Activated naive CD8-positive, alpha-beta T cell treated with anti-CD3 and anti-CD28 coated beads for 36 hours (primary cell): ENCODE measurements at places on chromosomes 2 and 18.

DNA sequence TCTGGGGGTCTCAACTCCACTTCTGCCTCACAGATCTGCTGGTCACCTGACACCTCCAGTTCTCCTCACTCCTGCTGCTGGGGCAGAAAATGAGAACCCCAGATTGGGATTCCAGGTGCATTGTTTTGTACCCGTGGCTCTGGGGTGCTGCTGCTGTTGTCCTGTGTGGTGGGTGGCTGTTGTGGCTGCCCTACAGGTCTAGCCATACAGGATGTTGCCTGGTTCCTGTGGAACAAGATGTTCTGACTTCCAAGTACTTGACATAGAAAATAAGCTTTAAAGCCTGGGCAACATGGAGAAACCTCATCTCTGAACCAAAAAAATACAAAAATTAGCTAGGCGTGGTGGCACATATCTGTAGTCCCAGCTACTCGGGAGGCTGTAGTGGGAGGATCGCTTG, 38.1 kb downstream of the CHRNA1 start:
- DNase-seq: no peak

GRCh38 chr18:3760741-3761140, 310.8 kb downstream of the TGIF1 start:
- no peak for DNase-seq

- no peak for DNase-seq
These were observed 20.0 kb upstream of the MEIS1 start for GRCh38 chr2:66414896-66415295.

- DNase-seq: no peak
These were observed 179.5 kb downstream of the PHLPP1 start for GRCh38 chr18:62894681-62895390.

DNA sequence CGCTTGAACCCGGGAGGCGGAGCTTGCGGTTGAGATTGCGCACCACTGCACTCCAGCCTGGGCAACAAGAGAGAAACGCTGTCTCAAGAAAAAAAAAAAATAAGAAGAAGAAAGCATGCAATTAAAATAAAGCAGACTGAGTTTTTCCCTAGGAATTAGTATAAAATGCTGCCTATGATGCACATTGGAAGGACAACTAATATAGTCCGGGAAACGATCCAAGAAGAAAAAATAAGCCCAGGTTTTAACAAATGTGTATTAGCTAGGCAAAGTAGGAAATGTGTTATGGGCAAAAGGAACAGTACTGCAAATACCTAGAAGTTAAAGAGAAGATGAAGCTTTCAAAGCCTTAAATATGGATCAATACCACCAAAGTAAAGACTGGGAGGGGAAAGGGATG, 64.0 kb downstream of the SPIRE1 start:
- DNase-seq: no peak

GRCh38 chr2:236550290-236550689, 19.3 kb upstream of the ACKR3 start:
- no peak for DNase-seq

GRCh38 chr2:37243435-37243834, 12.0 kb downstream of the NDUFAF7 start:
- DNase-seq: no peak

DNA sequence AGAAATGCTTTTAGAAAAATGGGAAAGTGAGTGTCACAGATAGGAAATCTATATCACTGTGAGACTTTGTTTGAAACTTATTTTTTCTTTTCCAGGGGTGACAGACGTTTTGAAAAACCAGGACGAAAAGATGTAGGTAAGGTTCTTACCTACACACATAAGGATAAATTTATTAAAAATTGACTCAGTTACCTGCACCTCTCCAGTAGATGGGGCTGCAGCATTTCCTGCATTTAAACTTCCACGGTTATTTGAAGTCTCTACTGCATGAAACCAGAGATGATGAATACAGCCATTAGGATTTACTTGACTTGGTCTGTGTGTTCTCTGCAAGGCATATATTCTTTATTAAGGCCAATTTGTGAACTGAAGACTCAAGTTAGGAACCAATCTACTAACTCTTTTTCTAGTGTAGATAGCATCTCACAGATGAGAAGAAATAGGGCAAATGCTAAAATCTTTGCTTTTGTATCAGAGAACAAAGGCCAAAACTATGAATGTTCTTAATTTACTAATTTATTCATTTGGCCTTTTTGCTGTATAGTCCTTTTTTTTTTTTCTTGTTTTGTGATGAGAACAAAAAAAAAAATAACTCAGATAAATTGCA, 15.0 kb downstream of the KCNJ13 start:
- peak; percentile 27 for DNase-seq

DNA sequence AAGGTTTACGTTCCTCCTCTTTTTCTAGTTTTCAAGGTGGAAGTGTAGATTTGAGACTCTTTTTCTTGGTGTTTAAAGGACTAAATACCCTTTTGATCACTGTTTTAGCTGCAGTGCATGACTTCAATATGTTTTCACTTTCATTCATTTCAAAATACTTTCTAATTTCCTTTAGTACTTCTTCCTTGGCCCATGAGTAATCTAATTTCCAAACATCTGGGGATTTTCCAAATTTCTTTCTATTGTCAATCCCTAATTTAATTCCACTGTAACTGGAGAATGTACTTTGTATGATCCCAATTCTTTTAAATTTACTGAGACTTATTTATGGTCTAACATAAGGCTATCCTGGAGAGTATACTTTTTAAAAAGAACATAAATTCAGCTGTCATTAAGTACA, 3.8 kb upstream of the RHBDD1 start:
- no peak for DNase-seq

DNA sequence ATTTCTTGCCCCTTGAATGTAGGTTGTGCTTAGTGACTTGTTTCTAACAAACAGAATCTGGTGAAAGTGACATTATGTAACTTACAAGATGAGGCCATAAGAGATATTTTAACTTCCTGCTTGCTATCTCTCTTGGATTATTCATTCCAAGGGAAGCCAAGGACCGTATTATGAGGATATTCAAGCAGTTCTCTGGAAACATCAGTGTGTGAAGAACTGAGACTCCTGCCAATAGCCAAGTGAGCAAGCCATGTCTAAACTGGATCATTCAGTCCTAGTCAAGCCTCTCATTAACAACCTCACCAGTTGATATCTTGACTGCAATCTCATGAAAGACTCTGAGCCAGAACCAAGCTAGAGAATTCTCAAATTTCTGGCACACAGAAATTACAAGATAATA, 765.1 kb upstream of the SLC8A1 start:
- DNase-seq: no peak

- no peak for DNase-seq
These were observed 7.6 kb upstream of the DSG2 start for GRCh38 chr18:31490387-31490786.

DNA sequence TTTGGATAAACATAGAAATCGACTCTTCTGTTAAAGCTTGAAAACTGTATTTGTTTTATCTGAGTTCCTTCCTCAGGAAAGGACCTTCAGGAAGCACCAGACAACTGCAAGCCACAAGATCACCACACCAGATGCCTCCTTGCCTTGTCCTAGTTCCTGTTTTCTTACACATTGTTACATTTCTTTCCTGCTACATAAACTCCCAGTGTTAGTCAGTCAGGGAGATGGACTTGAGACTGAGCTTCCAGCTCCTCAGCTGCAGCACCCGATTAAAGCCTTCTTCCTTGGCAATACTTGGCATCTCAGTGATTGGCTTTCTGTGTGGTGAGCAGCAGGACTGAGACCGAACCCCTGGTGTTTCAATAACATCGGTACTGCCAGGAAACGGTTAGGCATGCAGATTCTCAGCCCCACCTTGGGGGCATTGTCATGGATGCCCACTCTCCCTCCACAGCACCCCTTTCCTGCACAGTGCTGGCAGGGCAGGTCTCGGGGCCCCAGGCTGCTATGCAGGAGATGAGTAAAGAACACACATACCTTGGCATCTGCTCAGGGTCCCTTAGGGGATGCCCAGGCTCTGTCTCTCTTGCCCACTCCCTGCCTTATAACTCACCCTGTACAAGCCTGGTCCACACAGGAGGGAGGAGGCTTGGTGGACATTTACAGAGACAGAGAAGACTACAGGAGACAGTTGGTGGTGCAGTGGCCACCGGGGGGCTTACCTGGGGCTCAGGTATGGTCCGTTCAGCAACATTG, 32.6 kb downstream of the ANKMY1 start:
- DNase-seq: no peak

- no peak for DNase-seq
These were observed 638.8 kb upstream of the VRK2 start for GRCh38 chr2:57407772-57408201.

DNA sequence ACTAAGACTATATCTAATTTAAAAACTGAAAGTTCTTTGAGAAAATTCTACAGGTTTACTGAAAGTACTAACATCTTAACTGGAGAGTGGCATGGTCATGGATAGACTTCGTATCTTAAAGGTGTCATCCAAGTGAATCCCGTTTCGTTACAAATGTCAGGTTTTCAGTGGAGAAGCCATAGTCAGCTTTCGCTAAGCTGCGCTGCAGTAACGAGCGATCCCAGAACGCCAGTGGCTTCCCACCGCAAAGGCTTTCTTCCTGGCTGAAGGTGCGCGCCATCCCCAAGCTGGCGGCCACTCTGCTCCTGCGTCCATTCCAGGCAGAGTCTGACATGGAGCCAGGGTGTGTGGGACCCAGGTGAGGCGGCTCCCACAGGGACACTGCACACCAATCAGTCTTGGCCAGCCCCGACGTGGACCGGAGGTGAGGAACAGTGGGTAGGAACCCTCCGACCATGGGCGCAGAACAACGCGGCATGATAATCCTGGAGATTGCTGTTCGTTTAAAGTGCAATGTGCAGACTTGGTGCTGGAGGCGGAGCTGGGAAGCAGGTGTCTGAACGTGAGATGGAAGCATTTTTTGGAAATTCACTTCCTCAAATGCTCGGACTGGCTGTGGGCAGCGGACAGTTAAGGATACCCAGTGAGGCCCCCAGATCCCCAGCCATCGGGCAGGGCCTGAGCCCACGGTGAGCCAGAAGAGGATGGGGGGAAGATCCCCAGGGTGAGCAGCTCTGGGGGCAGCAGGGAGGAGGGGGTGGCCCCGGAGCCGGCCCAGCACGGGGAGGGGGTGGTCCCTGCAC, 27.8 kb upstream of the KCNG2 start:
- DNase-seq: no peak

GRCh38 chr2:240200230-240201051, 60.0 kb upstream of the OTOS start:
- no peak for DNase-seq

- DNase-seq: no peak
These were observed 110.4 kb downstream of the LRP1B start for GRCh38 chr2:142020368-142020767.

- no peak for DNase-seq
These were observed 18.9 kb downstream of the MRPL35 start for GRCh38 chr2:86218124-86218523.

DNA sequence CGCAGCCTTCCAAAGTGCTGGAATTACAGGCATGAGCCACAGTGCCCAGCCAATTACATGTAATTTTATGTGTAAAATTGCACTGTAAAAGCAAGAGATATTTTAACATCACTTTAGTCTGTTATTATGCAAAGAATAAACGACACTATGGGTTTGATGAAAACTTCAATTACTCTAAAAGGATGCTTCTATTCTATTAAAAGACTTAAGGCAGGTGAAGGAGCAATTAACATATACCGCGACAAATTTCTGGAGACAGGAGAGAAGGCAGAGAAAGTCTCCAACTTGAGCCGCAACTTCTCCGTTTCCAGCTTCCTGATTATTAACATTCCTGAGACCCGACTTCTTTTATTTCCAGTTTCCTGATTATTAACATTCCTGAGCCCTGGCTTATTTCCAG, 53.7 kb downstream of the FAM210A start:
- no peak for DNase-seq

DNA sequence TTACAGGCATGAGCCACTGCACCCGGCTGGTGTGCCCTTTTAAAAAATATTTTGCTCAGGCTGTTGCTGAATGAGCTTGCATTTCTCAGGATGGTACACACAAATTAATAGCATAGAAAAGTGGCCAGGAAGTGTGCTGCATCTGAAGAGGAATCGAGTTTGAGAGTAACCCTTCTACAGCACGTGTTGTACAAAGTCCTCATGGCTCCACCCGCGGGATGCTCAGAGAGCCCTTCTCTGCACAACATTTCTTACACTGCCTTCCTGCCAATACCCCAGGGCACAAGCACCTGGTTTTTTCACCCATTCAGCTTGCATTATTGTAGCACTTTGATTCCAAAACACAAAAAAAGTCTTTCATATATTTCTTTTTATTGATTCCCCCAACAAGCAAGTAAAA, 90.1 kb upstream of the NEDD4L start:
- no peak for DNase-seq

- DNase-seq: no peak
These were observed 50.2 kb upstream of the LRP1B start for GRCh38 chr2:142180820-142181533.

DNA sequence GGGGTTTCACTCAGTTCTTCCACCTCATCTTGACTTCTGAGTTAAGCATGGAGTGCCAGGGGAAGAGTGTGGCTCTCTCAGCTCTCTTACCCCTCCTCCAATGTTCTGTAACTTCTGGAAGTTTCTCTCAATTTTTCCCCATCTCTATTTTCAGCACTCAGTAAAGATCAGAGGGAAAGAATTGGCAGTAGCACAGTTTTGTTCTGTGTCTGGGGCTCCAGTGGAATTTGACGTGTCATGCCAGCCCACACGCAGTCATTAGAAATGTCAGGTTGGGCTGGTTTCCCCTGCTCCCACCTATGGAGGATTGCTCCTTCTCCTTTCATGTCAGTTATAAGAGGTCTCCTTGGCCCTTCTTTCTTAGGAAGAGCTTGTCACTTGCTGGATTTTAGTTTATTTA, 104.6 kb upstream of the COL3A1 start:
- no peak for DNase-seq

GRCh38 chr2:145751155-145751554, 1231.2 kb upstream of the ZEB2 start:
- no peak for DNase-seq

GRCh38 chr18:34942975-34943374, 98.2 kb upstream of the MAPRE2 start:
- DNase-seq: no peak

- DNase-seq: no peak
These were observed 9.0 kb downstream of the ENOSF1 start for GRCh38 chr18:703213-703967.

DNA sequence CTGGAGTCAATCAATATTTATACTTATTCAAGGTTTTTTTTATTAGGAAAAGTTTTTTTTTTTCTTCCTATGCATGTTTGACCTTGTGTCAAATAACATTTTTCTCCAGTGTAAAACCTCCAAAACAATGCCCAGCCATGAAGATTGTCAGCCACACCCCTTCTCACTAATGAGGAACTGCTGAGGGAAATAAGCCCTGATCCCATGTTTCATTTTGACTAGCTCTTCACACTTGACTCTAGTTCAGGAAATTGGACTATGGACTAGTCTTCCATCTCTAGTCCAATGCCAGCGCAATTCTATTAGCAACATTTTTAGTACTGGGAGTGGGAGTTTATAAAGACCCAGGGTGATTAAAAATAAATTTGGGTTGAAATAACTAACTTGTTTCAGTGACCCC, 275.6 kb upstream of the CXCR4 start:
- DNase-seq: no peak

DNA sequence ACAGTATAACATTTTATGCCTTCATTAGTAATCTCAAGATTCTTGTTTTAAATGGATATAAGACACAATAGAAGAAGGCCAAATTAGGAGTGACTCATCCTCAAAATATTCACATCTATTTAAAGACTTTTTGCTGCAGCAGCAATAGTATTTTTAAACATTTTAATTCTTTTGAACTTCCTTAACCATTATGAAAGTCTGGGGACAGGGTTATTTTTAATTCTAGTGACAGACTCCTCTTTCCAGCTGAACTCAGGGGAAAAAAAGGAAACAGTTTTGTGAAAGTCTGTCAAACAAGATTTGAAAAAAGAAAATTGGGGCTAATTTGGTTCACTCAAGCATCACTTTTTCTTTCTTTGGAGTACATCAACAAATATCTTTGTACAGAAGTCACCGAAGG, 541.8 kb downstream of the NUP35 start:
- no peak for DNase-seq
